ENCODE measurements at places on chromosomes 11 and 22.

DNA sequence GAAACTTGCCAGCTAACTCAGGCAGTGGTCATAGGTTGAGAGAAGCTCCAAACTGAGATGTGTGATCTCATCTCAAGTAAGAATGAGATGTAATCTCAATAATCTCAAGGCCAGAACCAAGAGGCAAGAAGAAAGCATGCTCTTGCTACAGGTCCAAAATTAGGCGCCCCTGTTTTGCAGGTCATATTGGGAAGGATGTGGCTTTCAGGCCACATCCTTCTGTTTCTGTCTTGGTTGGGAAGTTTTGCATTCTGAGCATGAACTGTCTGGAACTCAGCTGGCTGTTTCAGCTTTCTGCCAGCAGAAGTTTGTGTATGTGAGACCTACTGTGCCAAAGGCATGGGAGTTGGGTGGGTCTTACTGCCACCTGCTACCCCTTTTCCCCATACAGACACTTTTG, 67.5 kb upstream of the MS4A8 start:
- no peak for DNase-seq

- no peak for DNase-seq
Measured at GRCh38 chr22:49415151-49415951, 412.3 kb downstream of the BRD1 start.

DNA sequence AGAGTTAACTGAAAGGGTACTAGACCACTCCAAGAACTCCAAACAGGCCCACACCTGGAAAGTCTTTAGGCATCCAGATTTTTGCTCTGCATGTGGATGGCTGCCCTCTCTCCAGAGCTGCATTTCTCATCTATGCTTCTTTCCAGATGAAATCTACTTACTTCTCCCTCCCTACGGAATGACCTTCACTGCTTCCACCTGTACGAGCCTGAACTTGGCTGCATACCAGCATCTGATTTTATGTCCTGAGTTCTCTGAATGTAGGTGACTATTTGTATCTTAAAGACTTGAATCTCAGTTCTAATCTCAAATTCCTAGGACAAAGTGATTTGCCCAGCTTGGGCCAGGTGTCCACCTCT, 13.3 kb downstream of the CELF1 start:
- DNase-seq = no peak

DNA sequence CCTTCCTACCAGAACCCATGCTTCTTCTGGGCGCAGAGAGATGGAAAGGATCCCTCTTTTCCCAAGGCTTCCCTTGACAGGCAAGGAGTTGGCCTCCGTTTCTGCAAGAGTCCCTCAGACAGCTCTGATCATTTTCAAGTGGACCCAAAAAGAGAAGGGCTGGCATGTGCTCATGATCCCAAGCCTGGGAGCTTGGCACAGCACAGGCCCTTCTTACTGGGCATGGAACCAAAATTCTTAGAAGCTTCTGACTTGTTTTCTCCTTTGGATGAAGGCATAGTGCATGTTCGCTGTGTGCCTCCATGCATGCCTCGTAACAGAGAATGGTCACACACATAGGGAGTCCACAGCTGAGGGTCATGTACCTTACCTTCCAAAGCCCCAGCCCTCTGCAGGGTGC, 449.6 kb downstream of the MIAT start:
- DNase-seq = no peak

- no peak for DNase-seq
Measured at GRCh38 chr11:27551127-27551526, 44.6 kb upstream of the LIN7C start.

- DNase-seq = no peak
Measured at GRCh38 chr22:37115032-37115431, 5.5 kb upstream of the TMPRSS6 start.

GRCh38 chr22:23520863-23521440, 59.1 kb downstream of the IGLL1 start:
- no peak for DNase-seq

Data from activated naive CD4-positive, alpha-beta T cell (primary cell).